Anterior cingulate cortex (tissue), 58 donors: ENCODE measurements at places on chromosomes 5 and 9.
A peak's percentile ranks its signal among the peaks of the same experiment; 100 is the strongest.

DNA sequence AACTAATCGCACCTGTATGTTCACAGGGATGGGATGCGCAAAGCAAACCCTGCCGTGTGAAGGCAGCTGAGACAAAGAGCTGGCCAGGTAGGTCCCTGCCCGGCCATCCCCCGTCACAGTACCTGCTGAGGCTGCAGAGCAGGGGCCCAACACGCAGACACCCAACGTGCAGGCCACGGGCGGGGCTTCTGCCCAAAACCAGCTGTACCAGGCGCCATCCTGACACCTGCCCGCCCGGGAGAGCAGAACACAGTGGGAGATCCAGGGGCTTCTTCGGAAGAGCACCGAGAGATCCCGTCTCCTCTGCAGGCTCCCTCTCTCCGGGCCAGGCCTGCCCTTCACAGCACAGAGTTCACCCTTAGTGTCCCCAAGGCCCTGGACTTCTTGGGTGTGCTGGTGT lies 28.4 kb downstream of the ABO start:
- no peak for DNase-seq

GRCh38 chr5:136731241-136731900 lies 366.0 kb upstream of the TRPC7 start:
- no peak for DNase-seq

GRCh38 chr9:134027561-134027960 lies 2.3 kb downstream of the BRD3OS start:
- no peak for DNase-seq

GRCh38 chr5:141657404-141657803 lies 6.2 kb upstream of the FCHSD1 start:
- no peak for DNase-seq

- DNase-seq = no peak
Observed at GRCh38 chr5:158573829-158574228, 525.9 kb downstream of the EBF1 start.

GRCh38 chr5:22643356-22643755 lies 209.8 kb downstream of the CDH12 start:
- no peak for DNase-seq

GRCh38 chr9:126612813-126613641 lies 701 bp upstream of the LMX1B start:
- no peak for DNase-seq

DNA sequence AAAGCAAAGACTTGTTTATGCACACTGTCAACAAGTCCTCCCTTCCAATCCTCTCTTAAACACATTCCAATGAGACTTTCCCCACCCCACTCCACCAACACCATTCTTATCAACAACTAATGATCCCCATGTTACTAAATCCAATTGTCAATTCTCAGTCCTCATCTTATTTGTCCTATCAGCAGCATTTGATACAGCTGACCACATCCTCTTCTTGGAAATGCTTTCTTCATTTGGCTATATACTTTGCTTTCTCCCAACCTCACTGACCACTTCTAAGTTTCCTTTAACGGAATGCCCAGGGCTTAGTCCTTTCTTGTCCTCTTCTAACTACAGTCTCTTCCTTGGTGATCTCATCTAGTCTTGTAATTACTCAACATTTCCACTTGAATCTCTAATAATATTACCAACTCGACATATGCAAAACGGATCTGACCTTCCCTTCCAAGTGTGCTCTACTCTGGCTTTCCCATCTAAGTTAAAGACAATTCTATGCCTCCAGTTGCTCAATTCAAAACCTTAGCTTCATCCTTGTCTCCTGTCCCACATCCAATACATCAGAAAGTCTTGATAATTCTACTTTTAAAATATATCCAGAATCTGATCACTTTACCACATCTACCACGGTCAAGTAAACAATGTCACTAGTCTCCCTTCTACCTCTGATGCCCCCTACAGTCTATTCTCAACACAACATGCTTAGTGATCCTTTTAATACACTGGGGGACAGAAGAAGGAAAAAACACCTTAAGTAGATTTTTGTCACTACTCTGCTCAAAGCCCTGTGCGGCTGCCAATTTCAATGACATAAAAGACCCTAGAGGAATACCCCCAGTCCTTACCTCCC lies 25.5 kb downstream of the AGTPBP1 start:
- no peak for DNase-seq

DNA sequence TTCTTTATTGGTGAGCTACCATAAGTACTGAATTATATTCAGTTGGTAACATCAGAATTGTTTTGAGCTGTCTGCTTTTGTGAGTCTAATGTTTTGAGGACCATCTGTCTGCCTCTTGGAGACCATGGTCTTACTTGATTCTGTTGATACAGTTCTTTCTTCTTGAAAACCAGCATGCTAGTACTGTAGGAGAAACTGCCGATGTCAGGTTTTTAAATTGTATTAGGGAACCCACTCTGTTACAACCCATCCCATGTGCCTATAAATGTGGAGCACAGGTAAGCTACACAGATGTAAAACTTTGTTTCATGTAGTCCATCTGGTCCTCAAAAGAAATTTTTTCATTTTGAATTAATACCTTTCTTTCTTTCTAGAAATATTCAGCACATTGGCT lies 103.4 kb upstream of the DMRTA1 start:
- no peak for DNase-seq

- DNase-seq = no peak
Observed at GRCh38 chr9:130634191-130634768, 30.1 kb upstream of the PRDM12 start.

DNA sequence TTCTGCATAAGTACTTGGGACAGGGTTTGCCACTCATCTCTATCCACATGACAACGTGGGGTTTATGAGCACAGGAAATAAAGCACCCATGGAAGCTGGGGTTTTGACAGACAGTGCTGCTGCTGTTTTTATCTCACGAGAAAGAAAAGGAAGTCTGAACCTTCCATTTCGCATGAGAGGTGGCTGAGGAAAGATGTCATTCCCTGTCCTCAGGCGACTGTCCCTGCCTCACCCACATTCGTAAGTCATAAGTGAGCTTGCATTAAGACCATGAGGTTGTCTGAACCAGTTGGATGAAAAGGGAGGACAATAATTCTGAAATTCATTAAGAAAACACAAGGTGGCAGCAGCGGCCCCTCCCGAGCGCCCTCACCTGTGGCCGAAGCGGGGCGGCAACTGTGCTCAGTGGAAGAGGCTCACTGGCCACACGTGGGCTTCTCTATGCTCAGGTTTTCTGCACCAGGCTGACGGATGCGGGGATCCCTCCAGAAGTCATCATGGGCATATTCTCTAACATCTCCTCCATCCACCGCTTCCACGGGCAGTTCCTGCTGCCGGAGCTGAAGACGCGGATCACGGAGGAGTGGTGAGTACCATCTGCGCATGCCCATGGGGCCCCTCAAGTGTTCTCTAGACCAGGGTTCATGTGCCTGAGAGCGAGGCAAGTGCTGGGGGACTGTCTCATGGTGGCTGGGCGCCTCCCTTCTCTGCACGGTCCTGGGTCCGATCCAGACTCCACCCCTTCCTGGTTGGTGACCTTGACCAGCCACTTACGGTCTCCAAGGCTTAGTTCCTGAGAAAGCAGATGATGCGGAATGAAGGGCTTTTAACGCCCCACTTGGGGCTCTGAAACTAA lies 54.7 kb upstream of the SUSD3 start:
- DNase-seq = peak; percentile 19

- DNase-seq = no peak
Observed at GRCh38 chr5:133228316-133228715, 176.5 kb downstream of the HSPA4 start.

DNA sequence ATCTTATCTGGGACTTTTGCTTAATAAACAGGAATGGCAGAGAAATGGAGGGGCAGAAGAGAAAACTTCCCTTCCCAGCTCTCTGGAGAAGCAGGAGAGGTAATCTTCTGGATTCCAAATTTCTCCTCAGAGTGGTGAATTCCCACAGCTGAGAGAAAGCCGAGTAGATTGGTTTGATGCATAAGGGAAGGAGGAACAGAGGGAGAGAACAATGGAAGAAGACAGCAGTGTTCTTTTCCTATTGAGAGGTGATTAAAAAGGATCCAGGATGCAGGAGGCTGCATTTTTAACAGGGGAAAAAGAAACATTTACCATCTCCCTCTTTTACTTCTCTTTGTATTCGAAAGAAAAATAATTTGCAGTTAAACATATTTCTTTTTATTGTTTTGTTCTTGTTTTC lies 13.1 kb downstream of the SH3RF2 start:
- DNase-seq = no peak

- DNase-seq = no peak
Observed at GRCh38 chr9:83138422-83139135, 75.6 kb upstream of the RASEF start.

DNA sequence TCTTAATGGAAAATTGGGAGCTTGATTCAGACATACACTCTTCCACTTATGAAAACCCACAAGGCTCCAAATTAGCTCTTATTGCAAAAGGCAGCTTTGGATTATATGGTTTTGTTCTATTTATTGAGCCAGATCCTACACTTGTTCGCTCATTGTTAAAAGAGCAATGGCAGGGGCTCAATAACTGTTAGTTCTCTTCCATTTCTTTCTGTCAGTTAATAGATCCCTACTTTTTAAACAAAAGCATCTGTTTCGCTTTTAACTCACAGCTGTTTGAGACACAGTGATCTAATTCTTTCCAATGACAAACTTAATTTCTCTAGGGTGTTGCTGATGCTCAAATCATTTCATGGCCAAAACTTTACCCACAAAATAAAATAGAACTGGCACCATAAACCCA lies 11.7 kb downstream of the C5 start:
- DNase-seq = no peak

GRCh38 chr9:135792268-135793128 lies 90.5 kb downstream of the KCNT1 start:
- no peak for DNase-seq

- DNase-seq = no peak
Observed at GRCh38 chr5:168377525-168377924, 86.1 kb downstream of the WWC1 start.

DNA sequence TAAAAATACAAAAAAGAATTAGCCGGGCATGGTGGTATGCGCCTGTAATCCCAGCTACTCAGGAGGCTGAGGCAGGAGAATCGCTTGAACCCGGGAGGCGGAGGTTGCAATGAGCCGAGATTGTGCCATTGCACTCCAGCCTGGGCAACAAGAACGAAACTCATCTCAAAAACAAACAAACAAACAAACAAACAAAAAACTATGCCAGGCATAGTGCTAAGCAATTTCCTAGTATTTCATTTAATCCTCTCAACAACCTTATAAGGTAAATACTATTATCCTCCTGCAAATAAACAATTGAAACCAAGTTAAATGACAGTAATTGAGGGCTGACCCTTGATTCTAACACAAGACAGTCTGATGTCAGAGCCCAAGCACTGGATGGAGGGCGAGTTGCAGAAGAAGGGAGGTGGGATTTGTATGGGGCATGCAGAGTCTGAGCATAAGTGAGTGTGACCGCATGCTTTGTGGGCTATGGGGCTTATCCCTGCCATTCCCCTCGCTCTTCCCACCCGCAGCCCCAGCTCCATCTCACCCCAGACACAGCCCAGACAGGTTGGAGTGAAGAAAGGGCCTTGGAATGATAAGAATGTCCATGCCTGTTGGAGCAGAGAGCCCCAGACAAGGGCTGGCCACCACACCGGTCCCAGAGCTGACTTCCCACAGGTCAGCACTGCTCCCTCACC lies 24.3 kb upstream of the RPS14 start:
- DNase-seq = no peak

DNA sequence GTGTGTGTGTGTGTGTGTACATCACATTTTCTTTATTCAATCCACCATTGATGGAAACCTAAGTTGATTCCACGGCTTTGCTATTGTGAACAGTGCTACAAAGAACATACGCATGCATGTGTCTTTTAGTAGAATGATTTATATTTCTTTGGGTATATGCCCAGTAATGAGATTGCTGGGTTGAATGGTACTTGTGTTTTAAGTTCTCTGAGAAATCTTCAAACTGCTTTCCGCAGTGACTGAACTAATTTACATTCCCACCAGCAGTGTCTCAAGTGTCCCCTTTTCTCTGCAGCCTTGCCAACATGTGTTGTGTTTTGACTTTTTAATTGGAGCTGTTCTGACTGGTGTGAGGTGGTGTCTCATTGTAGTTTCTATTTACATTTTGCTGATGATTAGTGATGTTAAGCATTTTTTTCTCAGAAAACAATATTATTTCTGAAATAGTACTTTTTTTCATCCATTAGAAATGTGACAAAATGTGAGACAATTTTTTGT lies 769.7 kb downstream of the TAF11L14 start:
- no peak for DNase-seq

GRCh38 chr5:65041296-65042158 lies 272.8 kb downstream of the CWC27 start:
- no peak for DNase-seq

GRCh38 chr9:129851821-129852220 lies 16.6 kb downstream of the USP20 start:
- no peak for DNase-seq

DNA sequence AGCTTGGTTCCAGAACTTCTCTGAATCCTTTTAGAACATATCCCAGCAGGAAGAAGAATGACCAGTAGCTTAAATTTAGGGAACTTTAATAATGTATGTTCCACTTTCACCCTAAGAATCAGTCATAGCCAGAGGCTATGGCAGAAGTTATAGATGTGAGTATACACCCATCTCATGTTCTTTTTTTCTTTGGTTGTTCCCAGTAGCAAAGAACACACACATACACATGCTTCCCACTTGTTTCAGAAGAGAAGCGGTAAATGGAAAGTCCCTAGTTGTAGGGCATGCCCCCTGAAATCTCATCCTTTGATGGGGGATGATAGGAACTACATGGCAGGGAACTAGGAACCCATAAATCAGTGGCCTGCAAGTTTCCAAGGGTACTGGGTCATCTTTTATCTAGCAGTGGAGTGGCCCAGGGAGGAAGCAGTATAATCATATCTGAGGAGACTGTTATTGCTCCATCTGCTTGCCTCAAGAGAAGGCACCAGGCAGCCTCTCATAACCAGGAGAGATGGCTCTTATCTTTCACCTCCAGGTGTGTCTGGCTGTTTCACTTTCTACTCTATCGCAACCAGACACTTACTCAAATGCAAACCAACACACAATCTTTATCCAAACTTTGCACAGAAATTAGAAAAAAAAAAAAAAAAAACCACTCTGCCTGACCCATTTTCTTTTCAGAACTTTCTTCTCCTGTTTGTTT lies 109.5 kb downstream of the SNCAIP start:
- DNase-seq = no peak

GRCh38 chr5:50667653-50668595 lies 1.5 kb downstream of the PARP8 start:
- DNase-seq = peak; percentile 28

- DNase-seq = no peak
Observed at GRCh38 chr9:34498553-34498952, 24.2 kb downstream of the ENHO start.

DNA sequence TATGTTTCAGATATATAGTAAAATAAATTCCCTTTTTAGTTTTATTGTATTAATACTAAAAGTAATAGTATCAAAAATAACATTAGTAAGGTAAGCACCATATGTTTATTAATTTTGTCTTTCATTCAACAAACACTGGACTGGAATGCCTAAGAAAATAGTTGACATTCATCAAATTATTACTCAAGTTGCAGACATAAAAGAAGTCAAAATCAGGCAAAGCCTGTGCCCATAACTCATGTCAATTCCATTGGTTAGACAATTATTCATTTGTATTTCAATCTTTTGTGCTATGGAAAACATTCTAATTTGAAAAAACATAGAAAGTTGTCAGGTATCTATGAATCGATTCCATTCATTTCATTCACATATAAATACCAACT lies 158.9 kb downstream of the CEMIP2 start:
- no peak for DNase-seq

GRCh38 chr9:89994988-89995613 lies 390.3 kb downstream of the GADD45G start:
- DNase-seq = no peak
